ENCODE measurements at places on chromosomes 5 and 9.
A peak's percentile ranks its signal among the peaks of the same experiment; 100 is the strongest.

- DNase-seq: no peak
Observed at GRCh38 chr5:145936401-145937131, at the start of gene SH3RF2. SH3RF2 (plus strand) TSS chr5:145936578; CDS start chr5:145937929, 1,351 bp downstream.

DNA sequence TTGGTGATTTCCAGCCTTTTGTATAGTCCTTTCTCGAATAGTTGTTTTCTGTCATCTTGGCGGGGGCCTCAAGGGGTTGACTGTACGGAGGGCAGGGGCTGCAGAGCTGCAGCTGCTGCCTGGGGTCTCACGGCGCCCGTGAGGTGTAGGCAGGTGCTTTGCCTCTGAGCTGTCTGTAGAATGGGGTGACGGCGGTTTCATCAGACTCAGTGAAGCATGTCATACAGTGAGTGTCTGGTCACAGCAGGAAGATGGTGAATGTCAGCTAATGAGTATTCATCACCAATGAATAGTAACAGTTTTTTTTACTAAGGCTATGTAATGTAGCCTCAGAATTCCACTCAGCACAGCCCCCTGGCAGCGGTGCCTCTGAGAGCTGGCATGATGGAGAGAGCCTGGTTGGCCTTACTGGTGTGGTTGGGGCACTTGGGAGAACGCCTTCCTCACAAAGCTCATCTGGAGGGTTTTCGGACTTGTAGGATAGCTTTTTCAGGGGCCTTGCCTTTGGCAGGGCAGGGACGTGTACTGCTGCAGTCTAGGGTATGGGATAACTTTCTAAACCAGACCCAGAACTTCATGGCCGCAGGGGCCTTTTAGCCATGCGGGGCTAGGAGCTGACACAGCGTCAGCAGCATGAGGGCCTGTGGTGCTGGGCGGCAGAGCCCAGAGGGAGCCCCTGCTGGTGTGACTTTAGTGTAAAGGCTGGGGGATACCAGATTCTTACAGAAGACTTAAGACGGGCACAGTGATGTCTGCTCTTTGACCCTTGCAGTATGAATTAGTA lies 15.0 kb downstream of the TENT4A start:
- no peak for DNase-seq

- DNase-seq: no peak
Observed at GRCh38 chr9:94938384-94938783, 211.9 kb downstream of the AOPEP start.

DNA sequence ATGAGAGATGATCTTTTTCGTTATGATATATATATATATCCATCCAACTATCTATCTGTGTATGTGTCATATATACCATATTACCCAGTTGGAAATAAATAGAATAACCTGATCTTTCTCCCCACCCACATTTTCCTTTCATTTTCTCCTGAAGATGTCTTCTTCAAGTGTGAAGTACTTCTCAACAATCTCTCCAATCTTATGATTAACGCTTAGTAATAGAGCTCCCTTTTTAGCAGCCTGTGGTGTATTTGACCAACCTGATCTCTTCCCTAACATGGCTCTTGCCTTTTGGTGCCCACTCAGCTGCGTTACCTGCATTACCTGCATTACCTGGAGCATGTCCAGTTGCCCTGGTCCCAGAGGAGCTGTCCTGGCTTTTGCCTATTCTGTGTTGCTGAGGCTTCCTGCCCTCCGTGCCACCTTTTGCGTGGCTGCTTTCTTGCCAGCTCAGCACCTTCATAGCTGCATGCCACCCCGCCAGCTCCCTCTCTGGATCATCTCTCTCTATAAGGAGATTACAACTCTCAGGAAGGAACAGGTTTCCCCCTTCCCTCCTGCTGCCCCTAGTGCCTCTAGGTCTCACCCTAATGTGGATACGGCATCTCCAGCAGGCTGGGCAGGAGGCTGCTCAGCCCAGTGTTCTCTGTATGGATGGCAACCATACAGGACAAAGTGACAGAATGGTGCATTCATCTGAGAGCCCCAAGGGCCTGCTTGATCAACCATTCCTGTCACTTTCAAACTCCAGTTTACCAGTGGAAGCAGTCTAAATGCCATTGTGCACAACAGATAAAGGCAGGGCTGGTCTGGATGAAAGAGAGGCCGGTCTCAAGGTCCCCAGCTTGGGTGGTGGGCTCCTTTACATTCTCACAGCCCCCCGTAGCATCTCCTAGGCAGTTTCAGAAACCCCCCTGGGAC lies 126.7 kb downstream of the GADD45G start:
- no peak for DNase-seq

GRCh38 chr5:169762338-169763095 lies 125.4 kb downstream of the DOCK2 start:
- DNase-seq: no peak

GRCh38 chr9:92973700-92974099 lies 26.4 kb downstream of the FGD3 start:
- DNase-seq: no peak

- DNase-seq: no peak
Observed at GRCh38 chr5:173456751-173457171, 128.5 kb upstream of the STC2 start.

DNA sequence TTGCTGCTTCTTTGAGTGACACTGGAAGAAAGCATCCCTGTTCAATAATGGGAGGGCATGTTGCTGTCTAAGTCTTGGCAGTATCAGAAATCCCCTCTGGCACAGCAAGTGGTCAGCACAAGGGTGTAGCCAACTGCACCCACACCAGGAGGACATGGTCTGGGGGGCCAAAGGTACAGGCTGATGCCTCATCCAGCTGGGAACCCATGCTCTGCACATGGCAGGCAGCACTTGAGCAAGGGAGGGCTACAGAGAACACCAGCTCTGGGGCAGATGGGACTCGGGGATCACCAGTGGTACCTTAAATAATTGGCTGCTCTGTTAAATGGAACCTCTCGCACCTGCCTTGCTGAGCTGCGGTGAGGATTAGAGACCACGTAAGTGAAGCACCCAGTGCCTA lies 265.2 kb downstream of the SYK start:
- DNase-seq: no peak

GRCh38 chr5:103041071-103041676 lies 78.8 kb downstream of the GIN1 start:
- DNase-seq: no peak

DNA sequence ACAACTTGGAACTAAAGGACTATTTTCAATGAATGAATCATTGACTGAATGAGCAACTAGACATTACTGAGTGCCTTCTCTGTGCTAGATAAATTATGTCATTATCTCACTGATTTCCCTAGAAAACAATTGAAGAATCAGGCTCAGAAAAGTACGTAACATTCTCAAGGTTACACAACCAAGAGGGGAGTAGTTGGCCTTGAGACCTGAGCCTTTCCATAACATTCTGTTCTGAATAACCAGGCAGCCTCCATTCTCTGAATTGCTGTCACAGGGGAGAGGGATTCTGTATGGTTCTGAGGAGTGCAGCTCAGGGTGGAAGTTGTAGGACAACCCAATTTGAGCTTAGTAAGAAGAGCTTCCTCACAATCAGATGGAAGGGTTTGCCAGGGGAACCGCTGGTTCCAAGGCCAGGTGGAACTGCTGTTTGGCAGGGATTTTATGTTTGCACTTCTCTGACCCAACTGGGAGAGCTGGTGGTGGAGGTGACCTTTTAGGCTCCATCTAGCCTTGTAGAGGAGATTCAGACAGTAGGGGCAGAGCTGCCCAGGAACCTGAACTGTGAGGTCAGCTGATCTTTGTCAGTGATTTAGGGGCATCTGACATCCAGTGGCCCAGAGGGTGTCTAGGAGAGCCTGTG lies 16.3 kb downstream of the POLR1E start:
- DNase-seq: no peak

- no peak for DNase-seq
Observed at GRCh38 chr5:154611341-154611767, 133.3 kb upstream of the HAND1 start.

GRCh38 chr5:168132241-168132641 lies 159.2 kb upstream of the WWC1 start:
- no peak for DNase-seq

- DNase-seq: no peak
Observed at GRCh38 chr9:73118898-73119554, 32.6 kb upstream of the ANXA1 start.

DNA sequence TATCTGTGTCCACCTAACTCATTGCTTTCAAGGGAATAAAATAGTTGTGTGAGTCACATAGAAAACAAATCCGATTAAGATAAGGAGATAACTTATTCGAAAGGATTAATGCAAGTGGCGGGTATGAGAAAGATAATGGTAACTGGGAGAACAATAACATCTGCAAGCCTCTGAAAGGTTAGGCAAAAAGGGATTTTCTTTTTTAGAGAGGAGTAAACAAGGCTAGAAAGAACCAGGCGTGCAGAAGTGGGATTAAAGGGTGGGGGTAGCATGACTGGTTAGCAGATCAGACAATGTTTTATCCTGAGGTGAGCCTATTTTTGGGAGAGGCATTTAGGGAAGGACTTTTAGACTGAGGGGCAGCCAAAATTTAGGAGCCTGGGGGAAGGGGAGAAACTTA lies 34.7 kb upstream of the JMY start:
- DNase-seq: no peak

GRCh38 chr5:138981586-138981985 lies 106.5 kb upstream of the LRRTM2 start:
- DNase-seq: no peak

GRCh38 chr5:142012186-142012785 lies 541 bp downstream of the GNPDA1 start:
- peak; percentile 36 for DNase-seq

- DNase-seq: no peak
Observed at GRCh38 chr5:116571568-116572349, 2.9 kb downstream of the SEMA6A start.

DNA sequence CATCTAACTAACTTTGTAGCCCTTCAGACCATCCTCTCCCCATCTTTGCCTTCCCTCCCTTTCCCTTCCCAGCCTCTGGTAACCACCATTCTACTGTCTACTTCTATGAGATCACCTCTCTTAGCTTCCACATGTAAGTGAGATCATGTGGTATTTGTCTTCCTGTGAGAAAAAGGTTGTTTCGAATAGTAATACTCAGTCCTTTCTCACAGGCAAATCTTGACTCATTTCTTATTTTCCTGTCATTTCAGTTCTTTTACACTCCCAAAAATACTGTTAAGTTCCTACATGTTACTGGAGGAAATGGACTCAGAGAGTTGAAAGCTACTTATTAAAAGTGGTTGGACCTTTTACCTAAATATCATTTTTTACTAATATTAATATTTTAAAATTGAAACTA lies 82.1 kb downstream of the SLF1 start:
- no peak for DNase-seq

GRCh38 chr5:133865113-133865512 lies 103.3 kb downstream of the C5orf15 start:
- no peak for DNase-seq

DNA sequence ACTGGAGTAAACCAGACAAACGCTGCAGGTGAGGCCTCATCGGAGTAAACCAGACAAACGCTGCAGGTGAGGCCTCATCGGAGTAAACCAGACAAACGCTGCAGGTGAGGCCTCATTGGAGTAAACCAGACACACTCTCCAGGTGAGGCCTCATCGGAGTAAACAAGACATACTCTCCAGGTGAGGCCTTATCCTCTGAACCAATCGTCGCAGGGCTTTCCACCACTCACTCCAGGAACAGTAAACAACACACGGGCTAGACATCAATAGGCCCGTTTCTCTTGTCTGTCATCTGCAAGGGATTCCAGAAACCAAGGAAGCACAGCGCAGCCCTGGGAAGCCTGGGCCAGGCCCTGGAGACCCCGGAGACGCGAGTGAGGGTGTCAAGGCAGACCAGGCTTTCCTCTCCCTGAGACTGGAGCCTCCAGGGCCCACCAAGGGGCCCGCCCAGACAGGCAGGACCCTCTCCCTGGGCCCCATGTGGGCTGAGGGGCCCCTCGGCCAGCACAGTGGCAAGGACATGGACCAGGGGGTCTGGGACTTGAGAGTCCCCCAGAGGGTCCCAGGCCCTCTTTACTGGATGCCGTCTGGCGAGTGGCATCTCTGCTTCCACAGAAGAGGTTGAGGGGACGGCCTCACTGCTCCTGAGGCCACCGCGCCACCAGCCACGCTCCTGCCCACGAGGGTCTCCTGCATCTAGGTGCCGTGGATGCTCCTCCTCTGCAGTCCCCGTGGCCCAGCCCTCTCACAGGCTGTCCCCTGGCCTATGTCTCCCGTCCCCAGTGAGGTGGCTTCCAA lies 26.4 kb upstream of the NSMF start:
- DNase-seq: no peak

DNA sequence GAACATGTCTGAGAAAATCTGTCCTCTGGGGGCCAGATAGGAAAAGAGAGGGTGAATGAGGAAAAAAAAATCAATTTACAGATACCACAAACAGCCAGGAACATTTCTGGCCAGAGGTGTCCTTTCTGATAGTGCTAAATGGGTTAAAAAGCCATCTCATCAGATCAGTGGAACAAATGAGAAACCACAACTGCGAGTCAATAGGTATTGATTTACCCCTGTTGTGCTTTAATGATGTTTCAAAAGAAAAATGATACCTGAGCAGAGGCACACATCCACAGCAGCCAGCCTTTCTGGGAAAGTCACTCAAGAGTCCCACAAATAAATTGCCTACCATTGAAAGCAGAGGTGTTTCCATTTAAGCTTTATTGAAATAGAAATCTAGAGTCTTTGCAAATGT lies 79.3 kb upstream of the PTGER4 start:
- no peak for DNase-seq

DNA sequence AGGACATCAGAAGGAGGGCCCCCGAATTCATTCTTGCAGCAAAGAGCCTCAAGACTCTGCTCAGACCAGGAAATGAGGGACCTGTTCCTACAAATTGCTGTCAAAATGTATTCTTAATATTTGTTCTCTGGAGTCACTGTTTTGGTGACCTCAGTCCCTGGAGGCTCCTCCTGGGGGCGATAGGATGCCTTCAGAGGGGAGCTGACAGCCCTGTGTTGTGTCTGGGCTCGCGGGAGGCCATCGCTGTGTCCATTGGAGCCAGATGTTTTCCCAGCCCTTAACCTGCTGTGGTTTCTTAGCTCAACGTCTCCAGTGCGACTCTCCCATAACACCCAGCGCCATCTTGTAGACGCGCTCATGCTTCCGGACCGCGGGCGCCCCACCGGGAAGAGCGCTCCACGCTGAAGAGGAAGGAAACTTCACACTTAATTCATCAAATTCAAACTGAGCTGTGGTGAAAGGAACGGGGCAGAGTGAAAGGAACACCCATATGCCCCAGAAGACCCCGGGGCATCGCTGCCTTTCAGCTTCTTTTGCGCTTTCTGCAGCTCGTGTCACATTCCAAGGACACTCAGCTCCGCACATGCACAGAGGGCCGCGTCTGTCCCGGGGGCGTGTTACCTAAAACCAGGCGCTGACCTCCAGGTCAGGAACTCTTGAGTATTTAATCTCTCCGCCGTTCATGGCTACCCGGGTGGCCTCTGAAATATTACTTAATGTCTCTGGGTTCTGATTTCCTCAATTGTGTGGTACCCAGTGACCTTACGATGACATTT lies 112.3 kb upstream of the GDNF start:
- no peak for DNase-seq

- no peak for DNase-seq
Observed at GRCh38 chr9:137575364-137575715, 3.4 kb downstream of the DPH7 start.

DNA sequence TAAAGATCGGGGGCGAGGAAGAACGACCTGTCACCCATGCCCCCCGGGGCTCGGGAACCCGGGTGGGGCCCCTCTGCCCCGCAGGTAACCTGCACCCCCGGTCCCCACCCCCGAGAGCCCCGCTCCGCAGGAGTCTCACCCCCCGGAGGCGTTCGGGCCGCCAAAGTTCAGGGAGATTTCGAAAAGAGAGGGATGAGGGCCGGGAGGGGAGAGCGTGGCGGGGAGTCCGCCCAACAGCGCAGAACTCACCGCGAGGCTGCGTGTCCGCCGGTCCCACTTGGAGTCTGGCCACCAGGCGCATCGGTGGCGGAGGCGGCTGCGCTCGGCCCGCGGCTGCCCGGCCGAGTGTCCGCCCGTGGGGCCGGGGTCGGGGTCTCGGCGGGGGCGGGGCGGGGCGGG lies at the start of gene PHF19:
Gene PHF19 (minus strand): TSS at position 347 of the 399 bp plus-strand sequence. CDS start 2,447 bp downstream, outside the sequence.
- DNase-seq: no peak
